ENCODE measurements at places on chromosomes 12 and 14. TPM values are rescaled to one million over a fixed set of nuclear protein-coding genes. Genes with fewer than 3 reads are reported as not detected.

- H3K4me3 ChIP-seq, result no peak overlapping the region
- DNase-seq, result no peak
- no peaks in the 10 kb centered on the region for H3K4me1 ChIP-seq
- no peaks in the 10 kb centered on the region for H3K27me3 ChIP-seq
- no peaks in the 10 kb centered on the region for H3K36me3 ChIP-seq
- H3K27ac ChIP-seq, result peak overlapping the region; percentile 36
These were observed 275.6 kb upstream of the NOVA1 start for GRCh38 chr14:26873362-26873960.

The GYS2 gene
- total RNA-seq, result not detected

The SERPINA1 gene
- 4.4 TPM for total RNA-seq

DNA sequence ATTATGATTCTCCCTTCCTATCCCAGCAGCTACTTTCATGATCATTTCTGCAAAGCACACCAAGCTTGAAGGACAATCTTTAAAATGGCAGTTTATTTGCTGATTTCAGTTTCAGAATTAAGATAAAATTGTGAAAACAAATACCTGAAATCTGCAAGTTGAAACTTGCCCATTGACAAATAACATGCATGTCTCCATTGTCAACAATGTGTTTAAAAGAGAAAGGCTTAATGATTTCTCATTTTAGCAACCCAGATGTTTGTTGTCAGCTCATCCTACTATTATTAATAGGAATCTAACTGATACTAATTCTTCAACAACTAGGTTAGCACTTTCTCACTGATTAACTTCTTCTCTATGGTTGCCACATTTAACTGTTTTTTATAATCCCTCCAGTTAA is 474.6 kb downstream of the PRKD1 start:
- no peak overlapping the region for H3K4me3 ChIP-seq
- H3K27ac ChIP-seq, result no peak overlapping the region
- DNase-seq, result no peak
- no peaks in the 10 kb centered on the region for H3K4me1 ChIP-seq
- H3K36me3 ChIP-seq, result no peaks in the 10 kb centered on the region

- H3K4me1 ChIP-seq, result peaks cover 64% of the 10 kb centered on the region
- H3K4me3 ChIP-seq, result no peak overlapping the region
- no peaks in the 10 kb centered on the region for H3K27me3 ChIP-seq
- H3K27ac ChIP-seq, result peak overlapping the region; percentile 90
These were observed 7.1 kb downstream of the RAPGEF3 start for GRCh38 chr12:47751561-47751960.

The RERG gene
- 4.5 TPM for total RNA-seq

- no peaks in the 10 kb centered on the region for H3K36me3 ChIP-seq
- H3K27ac ChIP-seq, result no peak overlapping the region
- peaks cover 13% of the 10 kb centered on the region for H3K4me1 ChIP-seq
- no peaks in the 10 kb centered on the region for H3K27me3 ChIP-seq
- no peak for DNase-seq
- H3K4me3 ChIP-seq, result no peak overlapping the region
These were observed 344.2 kb downstream of the ATP23 start for GRCh38 chr12:58285551-58285950.

DNA sequence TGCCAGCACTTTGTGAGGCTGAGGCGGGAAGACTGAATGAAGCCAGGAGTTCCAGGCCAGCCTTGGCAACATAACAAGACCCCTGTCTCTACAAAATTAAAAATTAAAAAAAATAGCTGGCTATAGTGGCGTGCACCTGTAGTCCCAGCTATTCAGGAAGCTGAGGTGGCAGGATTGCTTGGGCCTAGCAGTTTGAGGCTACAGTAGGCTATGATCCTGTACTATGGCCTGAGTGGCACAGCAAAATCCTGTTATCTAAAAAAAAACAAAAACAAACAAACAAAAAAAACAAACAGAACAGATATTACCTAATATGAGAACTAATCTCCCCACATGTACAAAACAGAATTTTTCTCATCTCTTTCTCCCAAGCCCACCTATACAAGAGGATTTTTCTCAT is 15.7 kb downstream of the TMEM116 start:
- H3K27ac ChIP-seq, result peak overlapping the region; percentile 45
- no peak overlapping the region for H3K4me3 ChIP-seq
- DNase-seq, result no peak
- no peaks in the 10 kb centered on the region for H3K27me3 ChIP-seq
- peaks cover 70% of the 10 kb centered on the region for H3K4me1 ChIP-seq

The TM7SF3 gene
- 23.2 TPM for total RNA-seq

GRCh38 chr14:94535506-94535905 is 25.7 kb upstream of the SERPINA4 start:
- no peak overlapping the region for H3K27ac ChIP-seq
- peaks cover 8% of the 10 kb centered on the region for H3K4me1 ChIP-seq
- H3K4me3 ChIP-seq, result no peak overlapping the region
- no peak for DNase-seq
- no peaks in the 10 kb centered on the region for H3K36me3 ChIP-seq

- H3K4me3 ChIP-seq, result no peak overlapping the region
- no peaks in the 10 kb centered on the region for H3K4me1 ChIP-seq
- no peak overlapping the region for H3K27ac ChIP-seq
- H3K27me3 ChIP-seq, result no peaks in the 10 kb centered on the region
These were observed 7.6 kb downstream of the TMTC2 start for GRCh38 chr12:82694276-82694675.

- H3K36me3 ChIP-seq, result no peaks in the 10 kb centered on the region
- DNase-seq, result no peak
- no peak overlapping the region for H3K4me3 ChIP-seq
- H3K27ac ChIP-seq, result no peak overlapping the region
These were observed 348.5 kb upstream of the TBX3 start for GRCh38 chr12:115032521-115032920.

DNA sequence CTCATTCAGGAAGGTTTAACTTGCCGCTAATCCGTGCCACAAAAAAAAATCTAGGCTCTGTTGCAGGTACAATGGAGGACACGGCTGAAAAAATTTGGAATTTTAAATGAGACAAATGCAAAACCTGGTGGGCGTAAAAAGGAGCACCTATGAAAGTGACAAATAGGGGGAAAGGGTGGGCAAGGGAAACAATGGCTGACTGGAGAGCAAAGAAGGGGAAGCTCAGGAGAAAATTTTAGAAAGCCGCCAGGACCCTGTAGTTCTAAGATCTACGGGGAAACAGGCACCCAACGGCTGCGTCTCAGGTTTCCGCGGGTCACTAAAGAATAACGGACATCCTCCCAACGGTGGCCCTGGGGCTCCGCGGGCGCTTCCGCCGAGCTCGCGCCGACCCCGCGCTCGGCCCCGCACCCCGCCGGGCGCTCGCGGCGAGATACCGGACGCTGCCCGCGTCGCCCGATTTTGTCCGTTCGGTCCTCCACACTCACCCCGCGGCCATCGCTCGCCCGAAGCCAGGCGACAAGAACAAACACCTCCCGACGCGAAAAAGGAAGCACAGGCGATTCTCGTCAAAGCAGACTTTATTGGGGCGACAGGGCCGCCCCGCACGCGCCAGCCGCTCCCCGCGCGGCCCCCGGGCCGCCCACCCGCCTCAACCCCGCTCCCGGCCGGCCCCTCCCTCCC is 1.1 kb upstream of the YY1 start:
- peak overlapping the region; percentile 100 for H3K4me3 ChIP-seq
- peak; percentile 37 for DNase-seq
- H3K36me3 ChIP-seq, result no peaks in the 10 kb centered on the region

- no peaks in the 10 kb centered on the region for H3K27me3 ChIP-seq
- DNase-seq, result no peak
- no peak overlapping the region for H3K27ac ChIP-seq
- no peak overlapping the region for H3K4me3 ChIP-seq
- H3K4me1 ChIP-seq, result no peaks in the 10 kb centered on the region
These were observed 359.3 kb downstream of the TMTC2 start for GRCh38 chr12:83046019-83046418.

DNA sequence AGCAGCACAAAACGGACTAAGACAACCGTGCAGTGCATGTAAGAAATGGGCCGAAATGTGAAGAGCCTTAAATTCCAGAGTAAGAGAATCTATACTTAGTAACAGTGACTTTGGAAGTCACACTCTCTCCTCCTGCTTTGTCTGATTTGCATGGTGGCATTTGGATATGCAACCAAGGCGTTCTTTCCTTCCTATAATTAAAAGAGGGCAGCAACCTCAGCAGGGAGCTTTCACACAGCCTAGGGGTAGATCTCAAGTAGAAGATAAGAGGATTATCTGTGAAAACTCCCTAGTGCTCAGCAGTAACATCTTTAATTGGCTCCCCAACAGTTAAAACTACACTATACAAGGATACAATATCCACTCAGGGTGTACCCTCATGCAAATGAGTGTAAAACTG is 16.5 kb downstream of the GMFB start:
- peak overlapping the region; percentile 76 for H3K27ac ChIP-seq
- DNase-seq, result no peak
